ENCODE measurements at places on chromosomes 1 and 21. TPM values are rescaled to one million over a fixed set of nuclear protein-coding genes. Genes with fewer than 3 reads are reported as not detected.
A peak's percentile ranks its signal among the peaks of the same experiment; 100 is the strongest.

DNA sequence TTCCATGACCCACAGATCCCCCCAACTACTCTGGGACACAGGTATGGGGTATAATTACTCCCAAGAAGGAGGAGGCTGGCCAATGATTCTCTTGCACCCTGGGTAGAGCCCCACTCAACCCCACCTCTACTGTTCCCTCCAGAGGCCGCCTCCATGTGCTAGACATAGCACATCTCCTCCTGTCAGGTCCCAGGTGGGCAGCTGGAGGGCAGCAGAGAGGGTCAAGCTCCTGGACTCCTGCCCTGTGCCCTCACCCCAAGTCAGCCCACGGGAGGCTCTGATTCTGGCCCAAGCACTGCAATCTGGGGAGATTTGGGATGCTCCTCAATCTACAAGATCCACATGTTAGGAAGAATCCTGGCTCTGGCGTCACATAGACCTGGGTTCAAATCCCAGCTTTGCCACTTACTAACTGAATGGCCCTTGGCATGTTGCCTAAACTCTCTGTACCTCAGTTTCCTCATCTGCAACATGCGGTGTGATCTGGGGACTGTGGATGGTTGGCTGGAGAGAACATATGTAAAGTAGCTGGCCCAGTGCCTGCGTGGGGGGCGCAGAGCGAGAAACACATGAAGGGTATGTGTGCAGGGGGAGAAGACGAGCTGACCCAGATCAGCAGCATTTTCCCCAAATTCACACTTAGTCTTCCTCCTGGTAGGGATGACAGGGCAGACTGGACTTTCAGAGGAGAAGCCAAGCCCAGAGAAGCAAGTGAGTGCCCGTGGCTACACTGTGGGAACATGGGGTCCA, 23.2 kb downstream of the TNNT2 start:
- DNase-seq = no peak

GRCh38 chr1:167650269-167651160, 20.5 kb downstream of the RCSD1 start:
- DNase-seq = peak; percentile 31

GRCh38 chr1:204075139-204075521, 2.2 kb downstream of the SOX13 start:
- DNase-seq = peak; percentile 57

DNA sequence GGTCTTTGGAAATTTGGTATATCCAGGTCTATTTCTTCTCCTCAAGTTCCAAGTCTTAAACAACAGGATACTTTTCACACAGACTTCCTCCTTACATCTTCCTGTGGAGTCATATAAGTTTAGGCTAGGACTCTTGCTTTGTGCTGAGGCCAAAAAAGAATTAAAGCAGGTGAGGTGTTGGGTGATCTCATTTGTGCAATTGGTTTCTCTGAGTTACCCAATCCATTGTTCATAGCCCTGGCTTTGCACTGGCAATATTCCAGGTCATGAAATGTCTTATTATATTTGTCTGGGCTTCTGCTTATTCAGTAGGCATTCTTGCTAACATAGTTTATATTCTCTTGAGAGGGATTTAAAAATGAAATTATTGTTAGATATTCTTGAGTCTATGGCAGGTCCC, 14.1 kb upstream of the KIAA0040 start:
- no peak for DNase-seq

FASLG gene
- total RNA-seq = 0.27 TPM
